ENCODE measurements at places on chromosomes 12 and 14.

DNA sequence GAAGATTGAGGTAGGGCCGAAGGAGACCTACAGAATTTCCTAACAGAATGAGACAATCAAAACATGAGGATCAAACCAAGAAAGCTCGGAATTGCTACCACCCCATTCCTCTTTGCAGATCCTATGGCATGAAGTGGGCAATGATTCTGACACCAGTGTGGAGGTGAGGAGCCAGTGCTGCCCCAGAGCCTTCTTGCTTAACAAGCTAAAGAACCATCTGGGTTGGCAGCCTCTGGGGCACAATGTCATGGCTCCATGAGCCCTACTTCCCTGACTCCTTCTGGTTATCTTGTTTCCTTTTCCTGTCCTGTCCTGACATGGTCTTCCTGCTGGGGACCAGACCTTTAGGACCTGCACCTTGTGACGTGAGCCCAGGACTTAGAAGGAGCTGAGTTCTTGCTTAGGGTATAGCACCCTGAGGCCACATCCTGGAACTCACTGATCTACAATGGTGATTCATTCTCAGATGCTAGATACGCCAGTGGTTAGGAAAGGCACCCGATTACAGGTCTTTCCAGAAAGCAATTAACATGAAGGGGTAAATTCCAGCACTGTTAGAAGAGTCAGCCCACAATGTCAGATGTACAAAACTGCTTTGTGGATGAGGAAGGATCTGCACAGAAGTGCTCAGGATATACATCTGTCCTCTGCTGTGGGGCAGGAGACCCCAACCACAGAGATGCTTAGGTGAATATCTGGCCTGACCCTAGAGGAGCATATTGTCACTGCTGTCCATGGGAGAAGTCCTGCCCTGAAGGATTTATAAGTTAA, 324.2 kb downstream of the ZFP36L1 start:
- ATAC-seq, result peak; percentile 100

- ATAC-seq, result no peak
Measured at GRCh38 chr14:24042746-24043145, 9.1 kb upstream of the CARMIL3 start.

DNA sequence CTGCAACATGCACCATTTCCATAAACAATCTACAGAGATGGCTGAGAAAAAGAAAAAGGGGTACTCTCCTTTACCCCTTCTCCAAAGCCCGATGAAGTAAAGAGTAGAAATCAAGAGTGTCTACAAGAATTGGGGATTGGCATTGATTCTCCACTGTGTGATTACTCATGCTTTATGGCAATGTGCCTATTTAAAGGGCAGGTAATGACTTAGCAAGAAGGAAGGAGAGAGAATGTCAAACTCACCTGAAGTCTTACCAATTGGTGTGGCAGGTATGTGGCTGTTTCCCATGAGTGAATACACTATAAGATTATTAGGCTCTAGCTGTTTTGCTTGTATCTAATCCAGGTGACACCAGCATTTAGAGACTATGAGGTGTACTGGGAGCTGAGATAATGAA, 275.3 kb downstream of the CCER1 start:
- no peak for ATAC-seq

DNA sequence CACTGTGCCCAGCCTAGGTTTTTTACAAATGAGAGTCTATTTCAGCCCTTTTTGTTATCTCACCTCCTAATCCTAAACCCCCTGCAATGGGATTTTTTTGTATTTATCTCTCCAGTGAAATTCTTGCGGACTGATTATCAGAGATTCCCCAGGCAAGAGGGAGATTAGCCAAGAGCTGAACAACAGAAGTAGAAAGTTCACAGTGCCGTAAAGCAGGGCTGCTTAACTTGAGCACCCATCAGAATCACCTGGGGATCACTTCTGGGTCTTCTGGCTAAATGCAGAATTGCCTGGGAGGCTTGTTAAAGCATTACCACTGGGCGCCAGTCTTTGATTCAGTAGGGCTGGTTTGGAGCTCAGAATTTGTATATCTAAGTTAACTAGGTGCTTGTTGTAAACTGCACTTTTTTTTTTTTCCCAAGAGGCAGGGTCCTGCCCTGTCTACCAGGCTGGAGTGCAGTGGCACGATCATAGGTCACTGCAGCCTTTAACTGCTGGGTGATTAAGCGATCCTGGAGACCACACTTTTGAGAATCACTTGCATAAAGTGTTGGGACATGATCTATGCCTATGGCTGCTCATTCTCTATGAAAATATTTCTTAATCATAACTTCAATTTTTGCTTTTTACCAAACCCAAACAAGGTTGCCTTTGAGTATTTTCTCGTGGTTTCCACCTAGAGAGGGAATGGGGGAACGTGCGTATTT, 1.1 kb upstream of the DPPA3 start:
- ATAC-seq, result no peak

GRCh38 chr12:61879229-61879628, 381.0 kb upstream of the USP15 start:
- ATAC-seq, result no peak

DNA sequence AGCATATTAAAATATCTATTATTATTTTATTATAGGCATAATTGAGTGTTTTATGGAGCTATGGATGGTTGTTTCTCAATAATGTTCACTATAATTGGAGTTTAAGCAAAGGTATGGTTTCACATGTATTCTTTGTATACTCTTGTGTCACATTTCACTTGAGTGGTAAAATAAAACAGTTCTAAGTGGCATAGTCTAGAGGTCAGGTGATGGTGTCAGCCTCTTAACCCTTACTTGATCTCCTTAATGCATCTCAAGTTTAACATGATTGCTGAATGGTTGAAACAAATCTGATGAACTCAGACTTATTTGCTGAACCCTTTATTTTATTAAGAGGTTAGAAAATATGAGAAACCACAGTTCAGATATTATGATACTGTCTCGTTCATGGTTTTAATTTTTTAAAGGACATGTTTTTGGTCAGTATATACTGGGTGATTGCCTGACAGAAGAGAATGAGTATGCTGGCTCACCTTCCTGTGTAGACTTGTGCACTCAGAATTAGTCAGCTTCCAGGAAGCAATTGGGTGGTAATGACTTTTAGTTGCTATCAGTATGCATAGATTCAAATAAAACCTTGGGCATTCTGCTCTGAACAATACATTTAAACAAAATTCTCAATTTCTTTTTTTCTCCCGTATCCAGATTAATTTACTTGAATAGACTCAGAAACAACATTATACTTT, 464.6 kb downstream of the PCNX1 start:
- peak; percentile 99 for ATAC-seq

- no peak for ATAC-seq
Measured at GRCh38 chr12:121205491-121205890, 4.4 kb upstream of the P2RX4 start.

- ATAC-seq, result no peak
Measured at GRCh38 chr12:63965936-63966605, 121.6 kb downstream of the SRGAP1 start.

DNA sequence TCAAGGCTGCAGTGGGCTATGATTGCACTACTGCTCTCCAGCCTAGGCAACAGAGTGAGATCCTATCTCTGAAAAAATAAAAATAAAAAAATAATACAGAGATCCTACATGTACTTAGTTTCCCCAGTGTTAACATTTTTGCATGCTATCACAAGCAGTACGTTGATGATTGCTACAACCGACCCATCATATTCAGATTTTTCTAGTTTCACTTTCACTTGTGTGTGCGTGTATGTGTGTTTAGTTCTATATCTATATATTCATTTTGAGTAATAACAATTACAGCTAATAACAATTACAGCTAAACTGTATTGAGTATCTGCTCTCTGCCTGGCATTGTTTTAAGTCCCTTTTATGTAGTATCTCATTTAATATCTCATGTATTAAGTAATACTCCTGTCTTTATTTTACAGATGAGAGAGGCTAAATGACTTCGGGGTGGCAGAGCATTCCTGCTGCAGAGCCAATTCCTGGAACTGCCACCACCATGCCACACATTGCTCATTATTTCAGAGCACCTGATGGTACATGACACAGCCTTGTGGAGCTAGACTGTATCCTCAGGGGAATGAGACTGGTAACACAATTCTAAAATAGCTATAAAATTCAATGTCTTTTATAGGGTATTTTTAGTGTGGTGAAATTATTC, 153.1 kb downstream of the BCAT1 start:
- ATAC-seq, result peak; percentile 85

- no peak for ATAC-seq
Measured at GRCh38 chr12:27246774-27247173, 2.7 kb downstream of the STK38L start.

DNA sequence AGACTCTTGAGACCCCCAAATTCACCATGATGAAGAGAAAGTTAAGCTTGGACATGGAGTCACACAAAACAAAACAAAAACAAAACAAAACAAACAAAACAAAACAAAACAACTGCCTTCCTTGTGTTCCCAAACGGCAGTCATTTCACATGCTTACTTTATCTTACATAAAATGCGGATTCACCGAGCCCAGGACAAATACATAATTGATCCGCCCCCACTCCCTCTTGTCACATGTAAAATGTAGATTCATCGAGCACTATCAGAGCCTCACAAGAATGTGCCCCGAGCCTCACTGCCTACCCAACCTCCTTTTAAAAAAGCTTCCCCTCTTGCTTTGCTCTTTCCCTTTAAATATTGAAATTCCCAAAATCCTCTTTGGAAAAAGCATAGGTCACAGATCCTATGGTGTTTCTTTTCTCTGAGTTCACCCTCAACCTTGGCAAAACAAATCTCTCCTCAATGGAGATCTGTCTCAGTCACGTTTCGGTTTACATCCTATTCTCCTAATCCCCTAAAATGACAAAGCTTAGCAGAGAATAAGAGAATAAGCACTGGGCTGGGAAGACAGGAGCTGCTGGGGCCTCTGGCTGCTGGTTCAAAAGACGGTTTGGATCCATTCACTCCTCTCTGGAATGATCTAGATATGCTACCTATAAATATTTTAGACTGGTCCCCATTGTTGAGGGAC, 83.7 kb downstream of the NINJ2 start:
- no peak for ATAC-seq

DNA sequence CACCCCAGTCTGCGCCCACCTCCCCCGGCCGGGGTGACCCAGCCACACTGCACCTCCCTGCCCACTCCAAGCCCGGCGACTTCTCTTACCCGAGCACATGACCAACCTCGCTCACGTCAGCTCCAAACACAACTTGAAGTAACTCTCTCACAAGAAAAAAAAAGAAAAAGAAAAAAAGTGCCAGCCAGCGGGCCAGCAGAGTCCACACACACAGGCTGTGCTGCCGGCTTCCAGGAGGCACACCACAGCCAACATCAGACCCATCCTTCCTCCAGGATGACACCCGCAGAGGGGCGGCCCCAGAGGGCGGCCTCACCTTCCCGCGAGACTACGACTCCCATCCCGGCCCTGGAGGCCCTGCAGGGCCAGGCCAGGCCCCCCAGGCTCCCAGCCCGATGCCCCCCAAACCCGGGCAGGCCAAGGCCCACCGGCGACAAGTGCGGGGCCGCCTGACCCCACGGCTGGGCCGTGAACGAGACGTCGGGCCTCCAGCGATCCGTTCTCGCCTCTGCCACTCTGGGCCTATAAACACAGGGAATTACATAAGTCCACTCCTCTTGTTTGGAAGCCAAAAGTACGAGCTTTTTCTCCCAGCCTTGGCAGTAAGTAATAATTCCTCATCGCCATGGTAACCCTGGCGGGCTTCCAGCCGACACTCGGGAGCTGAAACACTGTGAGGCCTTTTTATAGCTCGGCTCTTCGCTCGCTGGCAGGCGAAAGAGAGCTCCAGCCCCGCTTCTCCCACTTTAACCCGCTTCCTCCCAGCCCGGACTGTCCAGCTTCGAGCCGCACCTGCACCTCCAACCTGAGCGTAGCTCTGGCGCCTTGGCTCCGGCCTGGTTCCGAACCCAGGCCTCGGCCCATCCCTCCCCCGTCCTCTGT, 49.1 kb downstream of the NCOR2 start:
- no peak for ATAC-seq

DNA sequence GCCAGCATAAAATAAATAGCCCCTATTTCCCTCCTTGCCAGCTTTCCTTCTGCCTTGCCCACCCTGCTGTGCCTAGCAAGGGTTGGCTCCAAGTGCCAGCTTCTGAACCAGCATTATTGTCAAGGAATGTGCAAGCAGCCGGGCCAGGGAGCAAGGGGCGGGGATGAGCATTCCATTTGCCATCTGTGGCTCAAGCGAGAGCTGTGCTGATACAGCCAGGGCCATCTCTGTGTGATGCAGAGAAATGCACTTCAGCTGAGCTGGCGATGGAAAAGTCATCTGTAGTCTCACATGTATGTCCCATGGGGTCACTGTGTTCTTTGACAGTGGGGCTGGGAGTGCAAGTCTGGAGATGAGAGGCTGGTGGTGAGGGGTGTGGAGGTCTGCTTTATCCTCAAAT, 137.3 kb downstream of the SUDS3 start:
- no peak for ATAC-seq

DNA sequence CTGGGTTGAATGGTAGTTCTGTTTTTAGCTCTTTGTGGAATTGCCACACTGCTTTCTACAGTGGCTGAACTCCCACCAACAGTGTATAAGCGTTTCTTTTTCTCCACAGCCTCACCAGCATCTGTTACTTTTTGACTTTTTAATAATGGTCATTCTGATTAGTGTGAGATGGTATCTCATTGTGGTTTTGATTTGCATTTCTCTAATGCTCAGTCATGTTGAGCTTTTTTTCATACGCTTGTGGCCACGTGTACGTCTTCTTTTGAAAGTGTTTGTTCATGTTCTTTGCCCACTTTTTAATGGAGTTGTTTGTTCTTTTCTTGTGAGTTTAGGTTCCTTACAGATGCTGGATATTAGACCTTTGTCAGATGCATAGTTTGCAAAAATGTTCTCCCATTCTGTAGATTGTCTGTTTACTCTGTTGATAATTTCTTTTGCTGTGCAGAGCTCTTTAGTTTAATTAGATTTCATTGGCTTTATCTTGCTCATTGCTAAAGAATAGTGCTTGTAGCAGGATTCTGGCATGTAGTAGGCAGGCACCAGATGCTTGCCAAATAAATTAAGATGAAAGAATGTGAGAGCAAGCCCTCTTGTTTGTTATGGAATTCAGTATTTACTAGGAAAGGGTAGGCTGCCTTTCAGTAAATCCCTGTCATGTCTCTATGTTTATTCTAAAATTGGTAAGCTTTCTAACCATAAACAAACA, 86.8 kb downstream of the PDE3A start:
- ATAC-seq, result no peak

DNA sequence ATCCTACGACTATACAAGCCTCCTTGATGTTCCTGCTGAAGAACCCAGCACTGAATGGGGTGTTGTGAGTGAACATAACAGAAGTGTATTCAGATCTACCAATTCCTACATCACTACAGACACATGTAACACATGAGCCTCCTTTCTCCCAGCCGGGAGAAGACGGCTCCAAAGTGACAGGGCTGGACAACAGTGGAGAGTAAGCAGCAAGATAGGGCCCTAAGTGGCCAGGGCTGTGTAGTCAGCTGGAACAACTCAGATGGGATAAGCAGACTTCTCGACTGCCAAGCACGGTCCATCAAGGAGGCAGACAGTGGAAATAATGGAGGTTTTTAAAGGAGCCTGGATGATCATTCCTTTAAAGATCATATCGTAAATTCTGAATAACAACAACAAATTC, 73.5 kb downstream of the TTC7B start:
- no peak for ATAC-seq

- no peak for ATAC-seq
Measured at GRCh38 chr12:68479896-68480291, 130.8 kb upstream of the RAP1B start.
